Endothelial cell (in vitro differentiated cells): ENCODE measurements at places on chromosomes 1 and 21.

- DNase-seq, result no peak
- H3K27ac ChIP-seq, result no peak overlapping the region
- peaks cover 2% of the 10 kb centered on the region for H3K27me3 ChIP-seq
- H3K4me3 ChIP-seq, result no peak overlapping the region
These were observed 9.1 kb upstream of the GPR88 start for GRCh38 chr1:100528871-100529270.

- H3K4me1 ChIP-seq, result no peaks in the 10 kb centered on the region
- H3K27ac ChIP-seq, result no peak overlapping the region
- H3K4me3 ChIP-seq, result no peak overlapping the region
- no peaks in the 10 kb centered on the region for H3K36me3 ChIP-seq
These were observed 58.9 kb upstream of the GNG4 start for GRCh38 chr1:235708390-235708962.

DNA sequence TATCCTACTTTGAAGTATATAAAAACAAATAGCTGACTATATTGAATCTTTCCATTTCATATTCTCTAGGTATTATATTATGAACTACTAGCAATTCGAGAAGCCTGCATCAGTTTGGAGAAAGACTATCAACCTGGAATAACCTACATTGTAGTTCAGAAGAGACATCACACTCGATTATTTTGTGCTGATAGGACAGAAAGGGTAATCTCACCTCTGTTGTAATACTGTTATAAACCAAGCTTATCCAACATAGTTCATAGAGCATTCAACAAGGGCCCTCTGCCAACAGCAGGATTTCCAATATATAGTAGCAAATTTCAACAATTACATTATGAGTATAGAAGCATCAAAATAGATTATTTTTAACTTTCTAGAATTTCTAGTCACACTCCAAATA lies 43.7 kb upstream of the TEKT2 start:
- no peaks in the 10 kb centered on the region for H3K27me3 ChIP-seq
- H3K27ac ChIP-seq, result no peak overlapping the region
- no peak for DNase-seq
- peaks cover 9% of the 10 kb centered on the region for H3K36me3 ChIP-seq
- no peaks in the 10 kb centered on the region for H3K4me1 ChIP-seq
- no peak overlapping the region for H3K4me3 ChIP-seq

- H3K4me1 ChIP-seq, result peaks cover 33% of the 10 kb centered on the region
- peaks cover 7% of the 10 kb centered on the region for H3K27me3 ChIP-seq
- H3K36me3 ChIP-seq, result no peaks in the 10 kb centered on the region
- no peak for DNase-seq
- no peak overlapping the region for H3K27ac ChIP-seq
- H3K4me3 ChIP-seq, result no peak overlapping the region
These were observed 14.4 kb downstream of the PHLDA3 start for GRCh38 chr1:201454608-201455007.

DNA sequence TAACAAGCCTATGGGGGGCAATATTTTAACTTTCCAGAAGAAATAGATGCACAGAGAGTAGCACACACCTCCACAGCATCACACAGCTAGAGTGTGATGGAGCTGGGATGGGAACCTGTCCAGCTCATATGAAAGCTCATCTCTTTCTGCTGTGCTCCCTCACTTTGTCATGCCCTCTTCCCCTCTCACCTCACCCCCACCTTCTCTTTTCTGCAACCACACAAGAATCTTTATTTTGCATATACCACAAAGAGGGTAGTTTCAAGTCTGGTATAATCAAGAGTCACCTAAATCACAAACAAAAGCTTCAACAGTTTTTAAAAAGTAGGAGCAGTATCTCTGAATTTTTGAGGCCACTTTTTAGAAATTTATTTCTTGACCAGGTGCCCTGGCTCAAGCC lies 22.6 kb downstream of the FOXD2 start:
- H3K4me3 ChIP-seq, result no peak overlapping the region
- H3K36me3 ChIP-seq, result no peaks in the 10 kb centered on the region
- no peak for DNase-seq
- H3K27me3 ChIP-seq, result peaks cover 9% of the 10 kb centered on the region
- H3K27ac ChIP-seq, result no peak overlapping the region

GRCh38 chr21:30713766-30714165 lies 4.8 kb downstream of the KRTAP21-3 start:
- H3K27ac ChIP-seq, result no peak overlapping the region
- no peaks in the 10 kb centered on the region for H3K4me1 ChIP-seq
- no peaks in the 10 kb centered on the region for H3K27me3 ChIP-seq
- no peak overlapping the region for H3K4me3 ChIP-seq
- DNase-seq, result no peak
- H3K36me3 ChIP-seq, result no peaks in the 10 kb centered on the region

GRCh38 chr1:53590531-53591515 lies 131.6 kb downstream of the DMRTB1 start:
- no peak for DNase-seq
- peaks cover 8% of the 10 kb centered on the region for H3K4me1 ChIP-seq
- no peaks in the 10 kb centered on the region for H3K36me3 ChIP-seq
- peaks cover 8% of the 10 kb centered on the region for H3K27me3 ChIP-seq
- H3K27ac ChIP-seq, result no peak overlapping the region

- no peaks in the 10 kb centered on the region for H3K4me1 ChIP-seq
- peaks cover 3% of the 10 kb centered on the region for H3K36me3 ChIP-seq
- no peak for DNase-seq
- H3K27me3 ChIP-seq, result peaks cover 2% of the 10 kb centered on the region
- H3K27ac ChIP-seq, result no peak overlapping the region
These were observed 42.0 kb upstream of the PADI2 start for GRCh38 chr1:17161137-17161740.

DNA sequence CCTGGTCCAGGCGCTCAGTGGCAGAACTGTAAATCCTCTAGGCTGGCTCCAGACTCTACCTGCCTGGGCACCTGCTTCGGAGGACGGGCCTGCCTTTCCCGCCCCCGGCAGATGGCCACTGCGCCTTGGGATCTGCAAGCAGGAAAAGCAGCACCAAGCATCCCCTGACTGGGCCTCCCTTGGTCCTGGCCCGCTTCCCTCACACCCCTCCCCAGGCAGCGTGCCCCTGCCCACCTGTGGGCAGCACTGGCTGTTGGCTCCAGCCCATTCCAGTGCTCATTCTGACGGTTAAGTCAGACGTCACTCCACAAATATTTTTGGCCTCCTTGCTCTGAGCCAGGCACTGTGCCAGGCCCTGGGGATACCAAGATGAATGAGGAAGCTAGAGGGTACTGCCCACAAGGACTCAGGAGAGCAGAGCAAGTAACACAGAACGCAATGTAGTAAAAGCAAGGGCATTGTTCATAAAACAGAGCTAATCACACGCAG lies 22.0 kb upstream of the BLACAT1 start:
- no peak overlapping the region for H3K27ac ChIP-seq
- H3K36me3 ChIP-seq, result peaks cover 1% of the 10 kb centered on the region
- DNase-seq, result no peak
- no peak overlapping the region for H3K4me3 ChIP-seq
- peaks cover 7% of the 10 kb centered on the region for H3K27me3 ChIP-seq

DNA sequence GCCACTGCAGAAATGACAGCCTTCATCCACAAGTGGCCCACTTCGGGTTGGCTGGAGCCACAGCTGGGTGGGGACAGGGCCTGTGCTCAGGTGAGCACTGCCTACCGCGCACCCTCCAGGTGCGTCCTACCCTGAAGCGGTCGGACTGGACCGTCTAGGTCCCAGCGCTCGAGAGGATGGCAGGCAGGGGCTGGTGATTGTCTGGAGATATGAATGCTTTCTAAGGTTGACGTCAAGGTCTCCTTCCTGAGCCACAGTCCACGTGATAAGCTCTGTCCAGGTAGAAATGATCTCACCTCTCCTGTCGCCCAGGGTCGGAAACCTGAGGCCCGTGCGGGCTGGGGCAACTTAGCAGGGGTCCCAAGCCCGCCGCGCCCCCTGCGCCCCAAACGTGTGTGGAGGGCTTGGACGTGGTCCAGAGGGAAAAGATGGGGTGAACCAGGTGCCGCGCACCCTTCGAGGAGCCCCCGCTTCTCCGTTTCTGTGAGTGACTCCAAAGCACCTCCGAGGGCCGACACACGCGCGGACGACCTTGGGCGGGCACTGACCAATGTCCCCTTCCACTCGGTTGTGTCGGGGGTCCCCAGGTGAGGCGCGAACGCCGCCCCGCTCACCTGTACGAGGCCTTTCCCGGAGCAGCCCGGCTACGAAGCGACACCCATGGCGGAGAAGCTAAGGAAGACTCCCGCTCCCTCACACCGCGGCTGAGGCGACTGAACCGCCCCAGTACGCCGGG lies 853 bp upstream of the DOP1B start:
- peaks cover 3% of the 10 kb centered on the region for H3K4me1 ChIP-seq
- H3K36me3 ChIP-seq, result peaks cover 3% of the 10 kb centered on the region
- H3K27me3 ChIP-seq, result peaks cover 4% of the 10 kb centered on the region

DNA sequence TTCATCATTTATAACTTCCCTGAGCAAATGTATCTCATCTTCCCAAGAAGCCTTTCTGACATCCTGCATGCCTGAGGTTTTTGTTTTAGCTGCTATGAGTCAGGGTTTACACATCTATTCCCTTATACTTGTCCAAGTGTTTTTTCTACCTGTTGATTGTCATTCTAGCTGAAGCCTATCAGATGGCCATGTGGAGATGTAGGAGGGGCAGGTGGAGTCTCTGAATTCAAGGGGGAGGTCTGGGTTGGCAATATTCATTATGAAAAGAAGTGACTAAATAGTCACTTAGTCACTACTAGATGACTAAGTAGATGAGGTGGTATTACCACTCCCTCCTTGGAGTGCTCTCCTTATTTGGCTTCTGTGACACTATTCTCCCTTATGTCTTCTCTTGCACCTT lies 52.4 kb downstream of the XCL1 start:
- H3K27ac ChIP-seq, result no peak overlapping the region
- H3K27me3 ChIP-seq, result peaks cover 2% of the 10 kb centered on the region
- H3K4me3 ChIP-seq, result no peak overlapping the region

DNA sequence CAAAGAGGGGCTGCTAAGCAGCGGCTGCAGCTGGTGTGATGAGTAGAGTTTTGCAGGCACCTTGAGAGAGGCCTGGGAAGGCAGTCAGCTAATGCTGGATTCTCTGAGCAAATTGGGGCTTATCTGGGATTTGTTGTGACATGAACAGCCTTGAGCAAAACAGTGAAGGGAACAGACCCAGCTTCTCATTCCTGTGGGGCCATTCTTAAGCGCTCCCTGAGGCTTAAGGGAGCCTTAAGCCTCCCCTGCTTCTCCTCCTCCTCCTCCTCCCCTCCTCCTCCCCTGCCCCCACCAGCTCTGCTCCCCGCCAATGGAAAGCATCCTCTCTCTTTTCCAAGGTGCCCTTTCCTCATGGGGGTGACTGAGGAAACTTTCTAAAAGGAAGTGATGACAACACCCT lies 21.3 kb downstream of the HMGCS2 start:
- no peak for DNase-seq
- peaks cover 14% of the 10 kb centered on the region for H3K4me1 ChIP-seq
- peaks cover 8% of the 10 kb centered on the region for H3K27me3 ChIP-seq
- H3K36me3 ChIP-seq, result peaks cover 5% of the 10 kb centered on the region
- no peak overlapping the region for H3K27ac ChIP-seq

GRCh38 chr1:154485106-154485505 lies 16.9 kb upstream of the TDRD10 start:
- peak; percentile 72 for DNase-seq
- H3K36me3 ChIP-seq, result peaks cover 62% of the 10 kb centered on the region
- H3K4me3 ChIP-seq, result peak overlapping the region; percentile 80
- peak overlapping the region; percentile 98 for H3K27ac ChIP-seq
- peaks cover 67% of the 10 kb centered on the region for H3K4me1 ChIP-seq
- H3K27me3 ChIP-seq, result peaks cover 13% of the 10 kb centered on the region

DNA sequence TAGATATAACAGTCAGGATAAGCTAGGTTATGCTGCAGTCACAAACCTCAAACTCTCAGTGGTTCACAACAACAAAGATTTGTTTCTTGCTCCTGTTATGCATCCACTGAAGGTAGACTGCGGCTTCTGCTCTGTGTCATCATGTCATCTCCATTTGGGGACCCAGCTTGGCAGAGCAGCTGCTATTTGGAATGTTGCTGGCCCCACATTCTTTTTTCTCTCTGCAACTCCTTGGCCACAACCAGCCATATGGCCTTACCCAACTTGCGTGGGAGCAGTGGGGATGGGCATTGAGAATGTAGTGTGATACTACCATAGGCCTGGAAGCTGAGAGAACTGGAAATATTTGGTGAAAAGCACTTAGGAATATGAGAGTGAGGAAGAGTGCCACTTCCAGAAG lies 26.4 kb downstream of the AGO4 start:
- no peak overlapping the region for H3K4me3 ChIP-seq
- H3K27ac ChIP-seq, result no peak overlapping the region
- no peaks in the 10 kb centered on the region for H3K27me3 ChIP-seq

DNA sequence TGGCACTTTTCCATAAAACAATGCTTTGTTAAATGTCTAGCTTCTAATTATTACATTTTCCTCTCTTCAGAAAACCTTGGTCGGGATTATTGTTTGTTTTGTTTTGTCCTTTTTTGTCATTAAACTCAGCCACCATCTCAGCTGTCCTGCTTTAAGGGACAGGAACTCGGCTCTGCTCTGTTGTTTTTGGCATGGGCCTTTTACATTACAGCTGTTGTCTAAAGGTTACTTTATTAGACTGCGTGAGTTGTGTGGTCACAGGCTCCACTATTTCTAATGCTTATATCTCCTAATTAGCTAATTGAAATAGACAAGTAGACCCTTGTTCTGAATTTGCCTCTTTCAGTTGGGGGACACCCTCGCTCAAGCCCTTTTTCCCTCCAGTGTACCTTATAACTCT lies 1.6 kb downstream of the PALMD start:
- H3K27ac ChIP-seq, result no peak overlapping the region
- no peak overlapping the region for H3K4me3 ChIP-seq
- DNase-seq, result no peak
- no peaks in the 10 kb centered on the region for H3K27me3 ChIP-seq
- H3K4me1 ChIP-seq, result peaks cover 8% of the 10 kb centered on the region

DNA sequence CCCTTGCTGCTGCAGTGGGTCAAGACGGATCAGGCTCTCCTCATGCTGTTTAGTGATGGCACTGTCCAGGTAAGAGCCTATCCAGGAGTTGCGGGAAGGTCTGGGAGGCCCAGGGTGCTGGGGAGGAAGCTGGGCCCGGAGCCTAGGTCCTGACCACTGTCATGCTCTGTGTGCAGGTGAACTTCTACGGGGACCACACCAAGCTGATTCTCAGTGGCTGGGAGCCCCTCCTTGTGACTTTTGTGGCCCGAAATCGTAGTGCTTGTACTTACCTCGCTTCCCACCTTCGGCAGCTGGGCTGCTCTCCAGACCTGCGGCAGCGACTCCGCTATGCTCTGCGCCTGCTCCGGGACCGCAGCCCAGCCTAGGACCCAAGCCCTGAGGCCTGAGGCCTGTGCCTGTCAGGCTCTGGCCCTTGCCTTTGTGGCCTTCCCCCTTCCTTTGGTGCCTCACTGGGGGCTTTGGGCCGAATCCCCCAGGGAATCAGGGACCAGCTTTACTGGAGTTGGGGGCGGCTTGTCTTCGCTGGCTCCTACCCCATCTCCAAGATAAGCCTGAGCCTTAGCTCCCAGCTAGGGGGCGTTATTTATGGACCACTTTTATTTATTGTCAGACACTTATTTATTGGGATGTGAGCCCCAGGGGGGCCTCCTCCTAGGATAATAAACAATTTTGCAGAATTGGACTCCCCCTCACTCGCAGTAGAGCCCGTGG lies 1.7 kb downstream of the DYNLT4 start:
- peak overlapping the region; percentile 36 for H3K27ac ChIP-seq
- peaks cover 35% of the 10 kb centered on the region for H3K27me3 ChIP-seq
- peaks cover 53% of the 10 kb centered on the region for H3K4me1 ChIP-seq
- no peak for DNase-seq
- H3K36me3 ChIP-seq, result peaks cover 23% of the 10 kb centered on the region

- H3K27me3 ChIP-seq, result peaks cover 10% of the 10 kb centered on the region
- peaks cover 20% of the 10 kb centered on the region for H3K4me1 ChIP-seq
- peaks cover 4% of the 10 kb centered on the region for H3K36me3 ChIP-seq
- no peak overlapping the region for H3K27ac ChIP-seq
- no peak for DNase-seq
- H3K4me3 ChIP-seq, result peak overlapping the region; percentile 95
These were observed 926 bp downstream of the MRPL55 start for GRCh38 chr1:228108055-228108690.
